ENCODE measurements at places on chromosomes 4 and X. TPM values are rescaled to one million over a fixed set of nuclear protein-coding genes. Genes with fewer than 3 reads are reported as not detected.

The LANCL3 gene
- 1.9 TPM for total RNA-seq

The FOXR2 gene
- total RNA-seq = not detected

The HMX1 gene
- not detected for total RNA-seq

The GIMD1 gene
- total RNA-seq = not detected

The IL2RG gene
- 3.5 TPM for total RNA-seq

The PAPSS1 gene
- 32.2 TPM for total RNA-seq

The ENPEP gene
- total RNA-seq = 2.3 TPM

The CPZ gene
- 12.9 TPM for total RNA-seq

The POU4F2 gene
- total RNA-seq = not detected

The USP17L24 gene
- not detected for total RNA-seq

DNA sequence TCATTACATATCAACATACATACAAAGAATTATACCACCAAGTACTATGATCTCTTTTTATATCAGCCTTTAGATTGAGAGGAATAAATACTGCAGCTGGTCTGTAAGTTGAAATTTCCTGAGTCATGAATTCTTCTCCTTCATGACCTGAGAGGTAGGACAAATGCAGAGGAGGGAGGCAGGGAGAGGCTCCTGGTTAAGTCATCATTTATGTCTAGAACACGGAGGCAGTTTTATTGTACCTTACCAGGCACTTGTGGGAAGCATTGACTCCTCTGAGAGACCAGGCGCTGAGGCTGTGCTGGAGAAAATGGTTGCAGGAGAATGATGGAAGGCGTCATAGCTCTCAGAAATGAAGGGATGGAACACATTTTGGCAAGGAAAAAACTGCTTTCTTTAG, 12.5 kb upstream of the CASK start:
- no peaks in the 10 kb centered on the region for H3K36me3 ChIP-seq
- no peak for DNase-seq
- H3K27me3 ChIP-seq = no peaks in the 10 kb centered on the region
- no peak overlapping the region for H3K4me3 ChIP-seq

- H3K27me3 ChIP-seq = no peaks in the 10 kb centered on the region
- no peak overlapping the region for H3K4me3 ChIP-seq
- H3K4me1 ChIP-seq = no peaks in the 10 kb centered on the region
- no peak for DNase-seq
Observed at GRCh38 chrX:110791071-110791470, 4.5 kb downstream of the CHRDL1 start.

DNA sequence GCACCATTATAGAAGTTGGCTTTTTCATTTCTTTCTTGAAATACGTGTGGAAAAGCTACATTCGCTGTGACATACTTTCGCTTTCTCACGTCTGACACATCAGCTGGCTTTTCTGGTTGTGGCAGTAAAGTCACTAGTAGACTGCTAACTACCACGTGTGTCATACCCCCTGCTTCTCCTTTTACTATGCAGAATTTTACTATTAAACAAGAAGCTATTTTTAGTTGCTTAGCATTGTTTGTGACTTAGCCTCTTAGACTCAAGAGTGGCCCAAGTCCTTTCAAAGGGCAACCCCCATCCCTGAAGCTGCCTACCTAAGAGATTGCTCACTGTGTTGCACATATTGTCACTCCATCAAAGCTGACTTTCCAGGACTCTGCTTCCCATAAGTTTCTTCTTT, 2.1 kb upstream of the IL2 start:
- no peaks in the 10 kb centered on the region for H3K4me1 ChIP-seq
- no peak overlapping the region for H3K4me3 ChIP-seq
- H3K36me3 ChIP-seq = no peaks in the 10 kb centered on the region
- no peaks in the 10 kb centered on the region for H3K27me3 ChIP-seq

DNA sequence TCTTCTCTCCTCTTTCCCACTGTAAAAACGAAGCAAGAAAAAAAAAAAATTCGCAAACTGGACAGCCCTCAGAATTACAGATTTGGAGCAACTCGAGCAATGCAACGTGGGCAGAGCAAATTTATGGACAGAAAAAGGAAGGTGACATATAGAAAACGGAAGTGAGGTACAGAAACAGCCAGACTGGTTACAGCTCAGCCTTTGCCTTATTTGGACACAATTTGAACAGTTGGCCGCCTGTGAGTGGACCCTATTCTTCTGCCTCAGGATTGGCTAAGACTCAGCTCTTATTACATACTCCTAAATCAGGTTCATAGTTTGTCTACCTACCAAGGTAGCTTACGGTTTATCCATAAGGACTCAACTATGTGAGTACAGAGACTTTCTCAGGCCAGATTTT, 98.8 kb downstream of the SOWAHB start:
- DNase-seq = no peak
- H3K36me3 ChIP-seq = no peaks in the 10 kb centered on the region
- H3K27me3 ChIP-seq = no peaks in the 10 kb centered on the region
- H3K27ac ChIP-seq = no peak overlapping the region

- DNase-seq = no peak
- H3K4me1 ChIP-seq = no peaks in the 10 kb centered on the region
- H3K36me3 ChIP-seq = no peaks in the 10 kb centered on the region
- no peak overlapping the region for H3K27ac ChIP-seq
- H3K4me3 ChIP-seq = no peak overlapping the region
Observed at GRCh38 chr4:104408878-104409277, 85.8 kb downstream of the CXXC4 start.

GRCh38 chr4:6339818-6340445, 70.3 kb downstream of the WFS1 start:
- H3K27ac ChIP-seq = no peak overlapping the region
- H3K4me3 ChIP-seq = no peak overlapping the region
- no peaks in the 10 kb centered on the region for H3K4me1 ChIP-seq
- H3K27me3 ChIP-seq = no peaks in the 10 kb centered on the region
- no peaks in the 10 kb centered on the region for H3K36me3 ChIP-seq

DNA sequence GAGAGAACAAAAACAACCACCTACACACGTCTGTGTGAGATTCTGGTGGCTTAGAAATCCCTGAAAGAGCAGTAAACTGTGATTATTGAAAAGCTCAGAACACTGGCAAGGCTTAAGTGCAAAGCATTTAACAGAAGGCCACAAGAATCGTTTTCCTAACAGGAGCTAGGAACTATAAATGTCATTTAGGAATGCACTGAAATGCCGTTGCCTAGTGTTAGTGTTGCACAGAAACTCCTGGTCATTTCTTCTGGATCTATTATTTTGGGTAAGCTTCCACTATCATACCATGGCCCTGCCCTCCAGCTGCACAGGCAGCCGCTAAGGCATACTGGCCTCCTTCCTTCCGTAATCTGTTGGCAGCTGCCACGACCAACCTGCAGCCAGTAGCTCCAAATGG, 923.2 kb downstream of the NLGN4X start:
- no peaks in the 10 kb centered on the region for H3K4me1 ChIP-seq
- no peaks in the 10 kb centered on the region for H3K27me3 ChIP-seq
- H3K4me3 ChIP-seq = no peak overlapping the region
- H3K36me3 ChIP-seq = no peaks in the 10 kb centered on the region
- DNase-seq = no peak

- H3K4me1 ChIP-seq = no peaks in the 10 kb centered on the region
- H3K4me3 ChIP-seq = no peak overlapping the region
- H3K27ac ChIP-seq = no peak overlapping the region
- no peaks in the 10 kb centered on the region for H3K36me3 ChIP-seq
- DNase-seq = no peak
Observed at GRCh38 chrX:29419774-29420553, 795.4 kb upstream of the MAGEB2 start.

DNA sequence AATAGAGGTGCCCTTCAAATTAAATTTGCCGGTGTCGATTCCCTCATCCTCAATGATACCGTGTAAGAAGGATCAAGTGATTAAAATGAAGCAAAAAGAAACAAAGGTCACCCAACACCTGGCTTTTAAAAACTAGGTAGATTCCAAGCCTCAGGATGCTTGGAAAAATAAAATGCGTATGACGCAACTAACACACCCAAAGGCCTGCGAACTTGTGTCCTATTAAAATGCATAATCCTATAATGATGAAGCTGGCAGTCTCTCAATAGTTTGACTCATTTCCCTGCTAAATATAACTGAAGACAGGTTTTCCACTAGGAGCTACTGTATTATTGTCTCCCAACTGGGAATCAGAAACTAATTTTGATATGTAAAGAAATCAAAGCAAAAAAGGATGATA, 263.2 kb downstream of the DHX15 start:
- H3K4me3 ChIP-seq = no peak overlapping the region
- H3K27ac ChIP-seq = no peak overlapping the region
- H3K27me3 ChIP-seq = no peaks in the 10 kb centered on the region
- no peaks in the 10 kb centered on the region for H3K36me3 ChIP-seq

DNA sequence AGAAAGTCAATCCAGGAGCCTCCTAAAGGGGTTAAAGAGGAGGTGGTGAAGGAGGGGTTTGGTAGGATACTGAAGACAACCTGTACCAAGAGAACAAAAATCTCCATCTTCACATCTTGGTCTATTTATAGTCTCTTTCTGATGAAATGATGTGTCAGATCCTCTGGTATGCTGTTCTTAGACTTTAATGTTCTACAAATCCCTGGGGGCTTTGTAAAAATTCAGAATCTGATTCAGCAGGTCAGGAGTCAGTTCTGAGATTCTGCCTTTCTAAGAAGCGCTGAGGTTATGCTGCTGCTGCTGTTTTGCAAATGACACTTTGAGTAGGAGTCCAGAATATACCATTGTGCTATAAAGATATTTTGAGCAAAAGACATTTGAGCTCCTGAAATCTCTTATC, 172.9 kb upstream of the GLRA2 start:
- H3K4me3 ChIP-seq = no peak overlapping the region
- H3K27ac ChIP-seq = no peak overlapping the region
- H3K27me3 ChIP-seq = no peaks in the 10 kb centered on the region
- DNase-seq = no peak
- no peaks in the 10 kb centered on the region for H3K36me3 ChIP-seq

- no peak overlapping the region for H3K4me3 ChIP-seq
- no peak overlapping the region for H3K27ac ChIP-seq
- H3K4me1 ChIP-seq = no peaks in the 10 kb centered on the region
Observed at GRCh38 chr4:139876337-139876941, 210.8 kb downstream of the MGST2 start.

DNA sequence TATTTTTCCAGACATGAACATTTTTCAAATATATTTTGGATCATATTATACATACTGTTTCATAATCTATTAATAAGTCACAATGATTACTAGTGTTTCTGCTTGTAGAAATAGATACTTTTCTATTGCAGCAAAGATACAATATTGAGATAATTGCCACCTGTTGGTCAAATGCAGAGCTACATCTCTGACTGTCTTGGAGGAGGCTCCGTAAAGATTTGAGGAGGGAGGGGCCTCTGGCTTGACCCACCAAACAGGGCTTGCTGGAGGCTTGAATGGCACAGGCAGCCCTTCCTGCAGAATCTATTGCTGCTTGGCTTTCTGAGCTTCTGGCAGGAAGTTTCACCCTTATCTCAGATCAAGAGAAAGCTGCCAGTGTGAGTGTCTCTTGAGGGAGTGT, 99.3 kb upstream of the ARMCX2 start:
- H3K4me3 ChIP-seq = no peak overlapping the region
- H3K27me3 ChIP-seq = no peaks in the 10 kb centered on the region
- H3K36me3 ChIP-seq = no peaks in the 10 kb centered on the region
- peak; percentile 68 for DNase-seq

DNA sequence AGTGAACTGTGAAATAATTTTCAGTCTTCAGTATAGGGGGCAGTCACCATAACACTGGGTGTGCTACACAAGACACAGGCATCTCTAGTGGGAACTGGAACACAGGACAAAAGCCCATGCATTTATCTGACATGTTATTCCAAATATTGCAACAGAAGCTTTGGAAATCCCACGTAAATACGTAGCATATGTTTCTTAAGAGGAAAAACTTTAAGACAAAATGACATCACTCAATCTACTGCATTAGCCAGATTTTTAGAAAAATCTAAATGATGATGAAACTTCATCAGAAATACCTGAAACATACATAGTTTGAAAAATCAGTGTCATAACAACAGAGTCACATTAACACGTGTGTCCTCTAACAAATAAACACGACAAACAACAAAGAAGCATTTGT, 14.5 kb downstream of the SHISA3 start:
- DNase-seq = no peak
- no peaks in the 10 kb centered on the region for H3K27me3 ChIP-seq
- no peak overlapping the region for H3K27ac ChIP-seq
- H3K4me1 ChIP-seq = peaks cover 8% of the 10 kb centered on the region
- H3K4me3 ChIP-seq = no peak overlapping the region

DNA sequence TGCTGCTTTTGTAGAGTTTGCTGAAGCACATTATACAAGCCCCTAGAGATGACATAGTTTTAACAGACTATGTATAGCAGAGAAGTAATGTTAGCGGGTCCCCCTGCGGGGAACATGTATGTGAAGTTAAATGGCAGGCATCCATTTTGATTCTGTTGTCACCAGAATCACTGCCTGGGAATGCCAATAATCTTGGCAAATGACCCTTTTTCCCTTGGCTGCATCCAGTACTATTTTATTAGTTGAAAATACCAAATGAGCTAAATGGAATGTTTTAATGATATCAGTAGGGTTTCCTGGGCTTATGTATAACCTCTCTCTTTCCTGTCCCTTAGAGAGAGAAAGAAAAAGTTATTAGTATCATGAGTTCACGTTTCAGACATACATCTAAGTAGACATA, 93.6 kb downstream of the LIMCH1 start:
- H3K36me3 ChIP-seq = no peaks in the 10 kb centered on the region
- no peak overlapping the region for H3K4me3 ChIP-seq
- DNase-seq = no peak
- H3K4me1 ChIP-seq = no peaks in the 10 kb centered on the region
- H3K27ac ChIP-seq = no peak overlapping the region

GRCh38 chr4:63036159-63036866, 1372.9 kb downstream of the TECRL start:
- no peak for DNase-seq
- no peaks in the 10 kb centered on the region for H3K4me1 ChIP-seq
- no peak overlapping the region for H3K27ac ChIP-seq

Data from thyroid gland (tissue), 4 donors.